ENCODE measurements at places on chromosomes 7 and 10.
A peak's percentile ranks its signal among the peaks of the same experiment; 100 is the strongest.

GRCh38 chr10:59517341-59517899, 155.1 kb upstream of the FAM13C start:
- DNase-seq = no peak

DNA sequence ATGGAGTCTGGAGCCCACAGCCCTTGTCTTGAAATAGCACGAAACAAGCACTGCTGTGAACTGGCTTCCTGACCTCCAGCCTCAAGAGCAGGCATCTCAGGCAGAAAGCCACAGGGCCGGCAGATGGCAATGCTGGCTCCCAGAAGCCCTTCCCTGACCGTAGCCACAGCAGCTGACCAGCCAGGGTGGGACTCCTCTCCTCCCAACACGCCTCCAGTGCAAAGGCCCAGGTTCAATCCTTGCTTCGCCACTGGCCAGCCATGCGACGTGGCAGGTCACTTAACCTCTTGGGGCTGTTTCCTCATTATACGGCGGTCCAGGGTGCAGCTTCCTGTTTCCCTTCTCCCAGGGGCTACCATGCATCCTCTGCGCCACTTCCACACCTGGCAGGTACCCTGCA, 12.8 kb downstream of the PRKAG2 start:
- no peak for DNase-seq

- no peak for DNase-seq
Observed at GRCh38 chr7:76238326-76238725, 36.6 kb downstream of the SRRM3 start.

DNA sequence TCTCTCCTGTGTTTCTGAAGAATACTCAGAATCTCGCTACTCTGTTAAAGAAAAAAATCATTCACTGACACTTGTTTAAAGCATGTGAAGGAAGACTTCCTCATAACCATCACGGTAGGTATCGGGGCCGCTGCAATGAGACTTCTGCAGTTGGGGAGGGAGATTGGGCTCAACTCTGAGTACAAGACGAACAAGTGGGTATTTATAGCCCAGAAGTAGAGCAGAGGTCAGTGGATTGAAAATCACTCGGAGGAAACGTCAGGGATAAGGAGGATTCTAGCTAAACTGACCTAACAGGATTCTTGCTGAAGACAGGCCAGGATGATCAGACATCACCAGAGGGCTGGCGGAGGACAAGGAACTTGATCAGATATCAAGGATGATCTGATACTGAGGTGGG, 33.3 kb downstream of the ITPRIP start:
- no peak for DNase-seq

DNA sequence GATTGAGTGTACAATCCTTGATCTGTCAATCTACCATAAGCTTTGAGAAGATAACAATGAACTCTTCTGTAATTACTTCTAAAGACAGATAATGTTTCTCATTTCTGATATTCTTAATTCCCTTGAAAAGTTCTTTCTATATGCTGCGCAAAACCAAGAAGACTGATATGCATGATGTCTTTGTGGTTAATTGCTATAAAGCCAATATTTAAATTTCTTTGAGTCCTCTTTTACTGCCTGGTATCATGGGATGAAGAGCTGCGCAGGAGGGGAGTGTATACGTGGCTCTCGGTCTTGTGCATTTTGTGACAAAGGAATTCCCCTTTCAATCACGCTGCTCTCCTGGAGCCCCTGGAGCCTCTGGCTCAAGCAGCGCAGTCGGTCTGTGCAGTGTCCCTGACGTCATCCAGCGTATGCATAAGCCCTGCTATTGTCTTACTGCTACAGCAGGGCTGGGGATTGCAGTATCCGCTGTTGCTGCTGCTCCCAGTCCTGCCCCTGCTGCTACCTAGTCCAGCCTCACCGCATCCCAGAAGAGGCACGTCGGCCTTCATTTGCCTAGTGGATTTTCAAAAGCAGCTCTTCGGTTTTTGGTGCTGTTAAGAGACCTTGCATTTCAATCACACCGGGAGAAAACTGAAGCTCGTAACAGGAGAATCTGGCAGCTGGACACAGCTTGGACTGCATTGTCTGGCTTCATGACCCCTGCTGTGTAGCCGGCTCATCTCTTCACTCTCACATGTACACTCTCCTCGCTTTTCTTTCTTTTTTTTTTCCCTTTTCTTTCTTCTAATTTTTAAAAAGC, 66.7 kb downstream of the ST7 start:
- peak; percentile 87 for DNase-seq

DNA sequence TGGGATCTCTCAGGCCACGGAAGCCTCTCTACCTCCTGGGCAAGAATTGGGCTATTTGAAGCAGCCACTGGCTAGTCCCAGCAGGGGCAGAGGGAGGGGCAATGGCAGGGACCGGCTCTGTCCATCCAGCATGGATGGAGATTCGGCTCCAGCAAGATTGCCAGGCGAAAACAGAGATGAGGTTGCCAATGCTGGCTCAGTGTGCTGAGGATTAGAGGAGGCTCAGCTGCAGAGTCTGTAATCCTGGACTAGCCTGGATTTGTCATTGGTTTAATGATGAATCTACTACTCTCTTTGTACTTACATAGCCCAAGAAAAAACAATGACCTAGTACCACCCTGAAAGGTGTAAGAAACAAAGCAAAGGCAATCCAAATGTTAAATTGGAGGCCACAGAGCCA, 112.2 kb upstream of the PDCD4 start:
- no peak for DNase-seq

DNA sequence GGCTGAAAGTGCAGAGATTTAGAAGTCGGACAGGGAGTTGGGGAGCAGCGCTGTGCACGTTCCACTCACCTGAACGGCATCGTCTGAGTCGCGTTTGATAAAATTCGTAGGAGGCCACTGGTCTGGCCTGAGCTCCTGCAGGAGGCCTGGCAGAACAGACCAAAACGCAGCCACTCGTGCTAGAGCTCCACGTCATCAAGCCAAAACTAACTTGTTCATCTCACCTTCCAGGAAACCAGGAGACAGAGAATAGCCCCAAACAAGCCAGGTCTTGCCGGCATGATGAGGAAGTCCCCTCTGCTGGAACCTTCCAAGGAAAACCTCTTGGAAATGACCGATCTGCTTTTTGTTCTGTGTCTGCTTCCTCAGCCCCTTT, 43.4 kb upstream of the DNAJB6 start:
- no peak for DNase-seq

- DNase-seq = no peak
Observed at GRCh38 chr7:21086688-21087087, 300.0 kb upstream of the SP8 start.

GRCh38 chr10:26944261-26944882, 83.6 kb upstream of the ABI1 start:
- DNase-seq = no peak

GRCh38 chr10:92691591-92692079, 1.9 kb downstream of the HHEX start:
- no peak for DNase-seq

GRCh38 chr7:132392713-132393112, 183.6 kb downstream of the PLXNA4 start:
- no peak for DNase-seq

DNA sequence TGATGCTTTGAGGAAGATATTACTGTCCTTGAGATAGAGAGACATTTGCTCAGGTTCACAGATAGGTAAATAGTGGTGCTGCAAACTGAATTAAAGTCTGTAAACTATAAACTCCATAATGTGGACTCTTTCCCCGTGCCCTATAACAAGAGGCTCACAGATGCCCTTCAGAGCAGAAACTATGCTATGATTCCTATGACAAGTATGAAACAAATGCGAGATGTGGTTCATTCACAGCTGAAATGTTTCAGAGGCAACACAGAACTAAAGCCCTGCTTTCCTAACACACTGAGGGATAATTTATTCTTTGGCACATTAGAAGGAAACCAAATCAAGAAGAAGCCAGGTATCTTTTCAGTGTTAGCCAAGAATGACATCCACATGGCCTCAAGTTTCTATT, 13.4 kb downstream of the CHUK start:
- DNase-seq = no peak

- no peak for DNase-seq
Observed at GRCh38 chr7:136150311-136150710, 173.2 kb upstream of the MTPN start.

DNA sequence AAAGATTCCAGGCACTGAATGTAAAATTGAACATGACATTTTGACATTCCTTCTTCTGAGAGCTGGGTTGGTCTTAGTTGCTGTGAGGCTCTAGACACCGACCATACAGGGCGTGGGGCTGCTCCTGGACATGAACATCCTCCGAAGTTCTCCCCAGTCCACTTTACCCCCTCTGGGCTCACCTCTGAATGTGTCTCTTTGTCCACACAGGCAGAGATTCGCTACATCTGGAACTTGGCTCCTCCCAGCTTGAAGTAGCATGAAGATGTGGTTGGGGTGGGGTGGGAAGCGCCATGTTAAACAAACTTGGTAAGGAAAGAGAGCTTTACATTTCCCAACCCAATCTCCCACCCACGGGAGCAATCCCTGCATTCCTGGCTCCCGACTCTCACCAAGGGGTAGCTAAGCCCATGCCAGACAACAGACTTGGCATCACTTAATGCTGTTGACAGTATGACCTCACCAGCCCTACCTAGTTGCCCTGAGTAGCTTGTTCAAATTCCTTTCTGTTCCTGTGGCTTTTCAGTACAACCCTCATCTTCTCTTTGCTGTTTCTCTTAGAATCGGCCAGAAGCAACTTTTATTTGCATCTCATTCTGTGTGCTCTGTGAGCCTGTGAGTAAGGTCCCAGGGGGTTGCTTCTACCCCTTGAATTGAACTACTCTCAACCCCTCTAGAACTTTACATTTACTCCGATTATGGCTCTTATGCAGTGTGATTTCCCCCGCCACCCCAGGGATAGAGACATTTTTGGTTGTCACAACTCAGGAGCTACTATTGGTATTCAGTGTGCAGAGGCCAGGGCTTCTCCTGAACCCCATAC, 211.4 kb downstream of the SEC23IP start:
- DNase-seq = no peak

- DNase-seq = no peak
Observed at GRCh38 chr10:116768786-116769185, 26.4 kb upstream of the HSPA12A start.

- no peak for DNase-seq
Observed at GRCh38 chr10:78985973-78986818, 82.6 kb upstream of the ZMIZ1 start.

DNA sequence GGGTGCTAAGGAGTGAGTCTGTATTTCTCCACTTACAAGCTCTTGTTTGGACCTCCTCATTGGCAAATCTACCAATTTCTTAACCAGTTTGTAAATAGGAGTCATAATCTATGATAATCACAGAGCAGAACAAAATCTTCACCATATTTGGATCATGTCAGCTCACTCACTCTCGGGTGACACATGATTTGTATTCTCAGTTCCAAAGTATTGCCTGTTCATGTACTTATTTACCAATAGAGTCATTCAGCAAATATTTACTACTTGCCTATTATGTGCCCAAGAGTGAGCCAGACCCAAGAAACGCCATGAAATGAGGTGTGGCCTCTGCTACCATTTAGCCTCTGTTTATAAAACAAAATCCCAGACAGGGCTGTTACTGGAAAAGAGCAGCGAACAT, 114.8 kb downstream of the TSPAN12 start:
- DNase-seq = no peak

DNA sequence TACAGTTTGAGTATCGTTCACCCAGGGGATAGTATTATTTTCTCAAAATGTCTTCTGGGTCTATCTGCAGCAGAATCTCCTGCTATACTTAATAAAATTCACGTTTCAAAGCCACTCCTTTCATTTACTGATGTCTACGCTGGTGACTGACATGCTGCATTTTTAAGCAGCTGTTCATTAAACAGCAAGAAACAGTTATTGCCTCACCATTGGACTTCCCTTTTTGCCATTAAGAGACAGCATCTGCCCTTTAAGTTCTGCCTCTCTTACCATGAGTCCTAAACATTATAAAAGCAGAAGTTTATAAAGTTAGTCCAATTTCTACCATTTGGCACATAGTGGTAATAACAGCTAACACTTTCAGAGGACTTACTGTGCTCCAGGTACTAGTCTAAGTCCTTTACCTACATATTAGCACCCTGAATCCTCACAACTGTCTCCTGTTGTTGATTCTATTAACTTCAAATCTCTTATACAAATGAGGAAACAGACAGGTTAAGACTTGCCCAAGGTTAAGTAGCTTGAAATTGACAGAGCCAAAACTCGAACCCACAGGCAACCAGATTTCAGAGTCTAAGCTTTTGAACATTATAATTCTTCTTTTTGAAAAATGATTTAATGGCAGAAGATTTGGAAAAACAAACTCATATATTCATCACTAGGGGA, 169.5 kb downstream of the SNX13 start:
- DNase-seq = no peak

DNA sequence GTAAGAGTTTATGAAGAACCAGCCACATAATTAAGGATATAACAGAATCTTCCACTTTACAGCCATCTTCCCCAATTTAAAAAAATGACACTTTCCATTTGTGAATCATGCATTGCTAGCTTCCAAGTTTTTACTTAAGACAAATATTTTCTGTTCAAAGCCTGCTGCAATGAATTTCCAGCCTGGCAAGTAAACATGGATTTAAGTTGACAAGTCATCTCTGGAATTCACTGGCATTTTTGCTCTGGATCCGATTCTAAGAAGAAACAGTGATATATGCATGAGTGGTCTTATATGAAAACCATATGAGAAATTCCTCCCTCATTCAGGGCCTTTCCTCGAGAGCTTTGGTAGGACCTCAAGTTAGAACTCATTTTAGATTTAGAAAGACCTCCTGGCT, 116.1 kb upstream of the CDCA7L start:
- DNase-seq = no peak

- DNase-seq = no peak
Observed at GRCh38 chr7:101985057-101985902, 167.9 kb downstream of the CUX1 start.

- DNase-seq = no peak
Observed at GRCh38 chr7:71633551-71634008, 501.6 kb downstream of the GALNT17 start.

DNA sequence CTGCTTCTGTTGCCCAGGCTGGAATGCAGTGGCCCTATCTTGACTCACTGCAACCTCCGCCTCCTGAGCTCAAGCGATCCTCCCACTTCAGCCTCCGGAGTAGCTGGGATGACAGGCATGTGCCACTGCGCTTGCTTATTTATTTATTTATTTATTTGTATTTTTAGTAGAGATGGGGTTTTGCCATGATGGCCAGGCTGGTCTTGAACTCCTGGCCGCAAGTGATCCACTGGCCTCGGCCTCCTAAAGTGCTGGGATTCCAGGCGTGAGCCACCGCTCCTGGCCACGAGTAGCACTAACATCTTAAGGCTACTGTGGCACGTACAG, 70.9 kb downstream of the CARD11 start:
- no peak for DNase-seq
